Central memory CD4-positive, alpha-beta T cell (primary cell): ENCODE measurements at places on chromosomes 3 and 15.

DNA sequence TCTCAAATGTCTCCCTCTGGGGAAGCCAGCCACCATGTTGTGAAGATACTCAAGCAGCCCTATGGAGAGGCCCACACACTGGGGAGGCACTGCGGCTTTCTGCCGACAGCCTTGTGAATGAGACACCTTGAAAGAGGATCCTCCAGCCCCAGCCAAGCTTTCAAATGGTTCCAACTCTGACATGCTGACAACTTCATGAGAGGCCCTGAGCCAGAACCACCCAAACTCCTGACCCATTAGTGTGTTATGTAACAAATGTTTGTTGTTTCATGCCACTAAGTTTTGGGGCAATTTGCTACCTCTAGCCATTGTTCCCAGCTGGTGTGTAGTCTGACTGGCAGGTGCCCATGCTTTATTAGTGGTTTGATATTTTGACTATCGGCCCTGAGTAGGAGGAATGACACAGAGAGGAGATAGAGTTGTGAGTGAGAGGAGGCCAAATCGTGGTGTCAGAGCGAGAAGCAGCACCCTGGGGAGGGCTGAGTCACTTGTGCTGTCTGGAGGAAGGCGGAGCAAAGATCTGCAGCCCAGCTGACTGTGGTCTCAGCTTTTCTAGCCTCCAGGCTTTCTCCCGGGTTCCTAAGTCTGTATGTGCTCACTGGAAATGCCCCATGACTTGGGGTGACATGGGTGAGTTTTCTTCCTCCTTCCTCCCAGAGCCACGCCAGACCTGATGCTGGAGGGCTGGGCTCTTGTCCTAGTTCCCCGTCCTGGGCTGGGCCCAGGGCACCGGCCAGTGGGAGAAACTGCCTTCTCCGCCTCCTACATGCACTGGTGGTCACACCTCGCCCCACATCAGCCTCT, 56.7 kb upstream of the BLM start:
- DNase-seq: peak; percentile 34

GRCh38 chr3:110420158-110420641, 651.4 kb upstream of the NECTIN3 start:
- DNase-seq: no peak

- DNase-seq: no peak
These were observed 1002.8 kb upstream of the NR2F2 start for GRCh38 chr15:95327661-95328060.

DNA sequence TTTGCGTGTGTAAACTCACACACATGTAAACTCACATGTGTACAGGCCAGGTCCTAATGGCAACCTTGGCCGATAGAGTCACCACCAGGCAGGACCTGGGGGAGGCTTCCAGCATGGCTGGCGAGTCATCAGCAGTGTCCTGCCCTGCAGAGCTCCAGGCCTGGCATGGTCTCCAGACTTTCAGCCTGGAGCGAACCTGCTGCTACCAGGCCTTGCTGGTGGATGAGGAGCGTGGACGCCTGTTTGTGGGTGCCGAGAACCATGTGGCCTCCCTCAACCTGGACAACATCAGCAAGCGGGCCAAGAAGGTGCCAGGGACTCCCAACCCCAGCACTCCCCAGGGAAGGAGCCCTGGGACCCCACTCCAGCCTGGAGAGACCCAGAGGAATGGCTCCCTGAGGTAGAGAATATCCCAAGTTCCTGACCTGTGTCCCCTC, 1.0 kb downstream of the SEMA3B start:
- DNase-seq: no peak

GRCh38 chr15:72058585-72058984, 59.4 kb downstream of the MYO9A start:
- DNase-seq: no peak

DNA sequence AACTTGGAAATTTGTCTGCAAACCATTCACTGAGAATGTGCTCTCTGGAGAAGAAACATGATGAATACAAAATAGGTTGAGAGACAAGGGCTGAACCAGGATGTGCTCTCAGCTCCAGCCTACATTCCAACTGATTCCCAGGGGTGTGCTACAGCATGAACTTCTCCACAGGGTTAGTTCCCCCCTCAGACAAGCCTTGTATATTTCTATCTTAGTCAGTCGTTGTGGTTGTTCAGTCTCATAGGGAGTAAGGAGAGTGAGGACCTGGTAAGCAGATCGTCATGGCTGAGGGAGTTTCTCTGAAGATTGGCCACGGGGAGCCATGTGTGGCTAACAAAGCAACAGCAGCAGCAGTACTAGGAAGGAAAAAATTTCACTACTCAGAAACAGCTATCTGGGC, 919.7 kb upstream of the CADM2 start:
- DNase-seq: no peak

DNA sequence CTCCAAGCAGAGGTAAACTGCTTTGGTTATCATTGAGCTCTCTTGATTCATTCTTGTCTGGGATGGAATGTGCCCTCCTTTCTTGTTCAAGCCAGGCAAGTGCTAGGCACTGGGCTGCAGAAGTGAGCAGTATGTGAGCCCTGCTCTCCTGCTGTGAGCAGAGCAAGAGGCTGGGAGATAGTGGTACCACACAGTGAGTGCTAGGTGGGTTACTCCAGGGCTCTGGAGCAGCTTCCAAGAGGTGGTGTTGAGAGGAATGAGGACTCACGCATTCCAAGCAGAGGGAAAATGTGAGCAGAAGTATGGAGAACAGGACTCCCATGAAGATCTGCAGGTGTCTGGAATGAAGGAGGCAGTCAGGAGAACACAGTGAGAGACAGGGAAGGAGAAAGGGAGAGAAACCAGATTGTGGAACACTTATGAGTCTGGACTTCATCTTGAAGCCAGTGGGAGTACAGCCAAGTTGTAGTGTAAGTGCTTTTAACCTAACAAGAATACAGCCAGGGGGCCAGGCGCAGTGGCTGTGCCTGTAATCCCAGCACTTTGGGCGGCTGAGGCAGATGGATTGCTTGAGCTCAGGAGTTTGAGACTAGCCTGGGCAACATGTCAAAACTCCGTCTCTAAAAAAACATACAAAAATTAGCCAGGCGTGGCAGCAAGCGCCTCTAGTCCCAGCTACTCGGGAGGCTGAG, 199.9 kb upstream of the CTDSPL start:
- no peak for DNase-seq

- no peak for DNase-seq
These were observed 8.0 kb upstream of the LTK start for GRCh38 chr15:41521614-41522013.

DNA sequence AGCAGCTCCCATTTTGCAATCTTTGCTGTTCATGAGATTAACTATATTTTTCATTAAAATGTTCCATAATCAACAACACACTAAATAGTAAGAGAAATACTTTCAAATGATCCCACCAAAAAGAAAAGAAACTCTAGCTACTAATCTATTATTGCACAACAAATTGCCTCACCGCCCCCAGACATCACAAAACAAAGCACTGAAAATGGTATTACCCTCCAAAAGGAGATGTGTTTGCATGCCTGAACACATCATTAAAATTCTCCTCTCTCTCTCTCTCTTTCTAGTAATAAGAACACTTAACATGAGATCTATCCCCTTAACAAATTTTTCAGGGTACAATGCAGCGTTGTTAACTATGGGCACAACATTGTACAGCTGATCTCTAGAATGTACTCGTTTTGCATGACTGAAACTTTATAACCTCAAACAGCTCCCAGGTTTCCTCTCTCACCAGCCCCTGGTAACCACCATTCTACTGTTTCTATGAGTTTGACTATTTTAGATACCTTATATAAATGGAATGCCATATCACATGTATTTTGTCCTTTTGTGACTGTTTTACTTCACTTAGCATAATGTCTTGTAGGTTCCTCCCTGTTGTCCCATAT, 33.1 kb downstream of the WNT5A start:
- no peak for DNase-seq

GRCh38 chr15:69138963-69139362, 21.5 kb upstream of the GLCE start:
- DNase-seq: no peak

DNA sequence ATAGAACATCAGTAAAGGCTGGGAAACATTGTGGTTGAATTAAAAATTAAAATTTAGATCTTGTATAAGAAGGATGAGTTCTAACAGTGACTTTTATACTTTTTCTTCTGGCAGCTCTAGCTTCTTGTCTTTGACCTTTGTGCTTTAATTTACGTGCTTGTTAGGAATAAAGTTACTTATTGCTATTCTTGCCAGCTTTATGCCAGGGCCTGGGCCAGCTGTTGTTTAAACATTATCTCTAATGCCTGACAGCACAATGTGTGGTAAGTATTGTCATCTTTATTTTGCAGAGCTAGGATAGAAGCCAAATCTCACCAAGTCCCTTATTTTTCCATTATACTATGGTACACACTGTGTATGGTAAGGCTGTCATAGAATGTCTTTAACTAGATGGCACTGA, 766.7 kb upstream of the GOLIM4 start:
- no peak for DNase-seq

- DNase-seq: no peak
These were observed 38.0 kb upstream of the NR1I2 start for GRCh38 chr3:119743921-119744320.

- no peak for DNase-seq
These were observed 87.8 kb downstream of the C3orf70 start for GRCh38 chr3:185065059-185065458.

- no peak for DNase-seq
These were observed 2.2 kb downstream of the STRA6 start for GRCh38 chr15:74200412-74200815.

- no peak for DNase-seq
These were observed 378 bp upstream of the FEM1B start for GRCh38 chr15:68277131-68277602.

GRCh38 chr3:171229173-171229572, 202.7 kb upstream of the SLC2A2 start:
- no peak for DNase-seq

GRCh38 chr3:117011687-117012250, 302.2 kb downstream of the TUSC7 start:
- DNase-seq: no peak

DNA sequence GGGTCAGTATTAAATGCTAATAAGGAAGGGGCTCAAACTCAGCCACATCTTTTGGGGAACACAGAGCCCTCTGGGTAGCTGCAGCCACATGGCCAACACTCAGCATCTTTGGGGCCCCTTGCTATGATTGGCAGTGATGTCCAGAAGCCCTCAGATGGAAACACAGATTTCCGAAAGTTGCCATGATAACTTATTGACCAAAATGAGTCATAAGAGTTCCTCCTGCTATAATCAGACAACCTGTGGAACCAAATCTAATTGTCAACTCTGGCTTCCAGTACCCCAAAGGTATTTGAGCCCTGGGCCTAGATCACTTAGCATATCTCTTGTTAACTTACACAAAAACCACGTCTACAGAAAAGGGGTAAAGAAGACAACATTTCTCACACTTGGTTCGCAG, 392.2 kb downstream of the KCNH8 start:
- DNase-seq: no peak

- no peak for DNase-seq
These were observed 116.4 kb upstream of the HES1 start for GRCh38 chr3:194019398-194020165.

- no peak for DNase-seq
These were observed 241.5 kb downstream of the CLSTN2 start for GRCh38 chr3:140176526-140176925.

- no peak for DNase-seq
These were observed 575.4 kb downstream of the NAALADL2 start for GRCh38 chr3:175434561-175434960.

DNA sequence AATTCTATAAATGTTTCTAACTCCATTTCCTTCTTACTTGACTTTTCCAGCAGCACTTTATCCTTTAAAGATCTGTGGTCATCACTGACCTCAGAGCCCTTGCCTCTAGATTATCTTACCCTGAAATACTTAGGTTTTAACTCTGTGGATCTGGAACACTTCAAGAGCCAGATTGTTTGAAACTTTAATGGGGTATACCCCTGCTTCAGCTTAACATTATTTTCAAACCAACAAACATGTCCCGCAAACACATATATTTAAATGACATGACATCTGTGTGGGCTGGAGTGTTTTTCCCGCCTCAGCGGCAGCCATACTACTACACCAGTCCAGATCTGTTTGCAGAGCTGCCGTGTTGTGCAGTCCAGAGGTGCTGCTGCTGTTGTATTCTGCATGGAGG, 252.0 kb upstream of the TPM1 start:
- DNase-seq: no peak

GRCh38 chr3:159624616-159625015, 364.0 kb upstream of the IL12A start:
- DNase-seq: no peak

DNA sequence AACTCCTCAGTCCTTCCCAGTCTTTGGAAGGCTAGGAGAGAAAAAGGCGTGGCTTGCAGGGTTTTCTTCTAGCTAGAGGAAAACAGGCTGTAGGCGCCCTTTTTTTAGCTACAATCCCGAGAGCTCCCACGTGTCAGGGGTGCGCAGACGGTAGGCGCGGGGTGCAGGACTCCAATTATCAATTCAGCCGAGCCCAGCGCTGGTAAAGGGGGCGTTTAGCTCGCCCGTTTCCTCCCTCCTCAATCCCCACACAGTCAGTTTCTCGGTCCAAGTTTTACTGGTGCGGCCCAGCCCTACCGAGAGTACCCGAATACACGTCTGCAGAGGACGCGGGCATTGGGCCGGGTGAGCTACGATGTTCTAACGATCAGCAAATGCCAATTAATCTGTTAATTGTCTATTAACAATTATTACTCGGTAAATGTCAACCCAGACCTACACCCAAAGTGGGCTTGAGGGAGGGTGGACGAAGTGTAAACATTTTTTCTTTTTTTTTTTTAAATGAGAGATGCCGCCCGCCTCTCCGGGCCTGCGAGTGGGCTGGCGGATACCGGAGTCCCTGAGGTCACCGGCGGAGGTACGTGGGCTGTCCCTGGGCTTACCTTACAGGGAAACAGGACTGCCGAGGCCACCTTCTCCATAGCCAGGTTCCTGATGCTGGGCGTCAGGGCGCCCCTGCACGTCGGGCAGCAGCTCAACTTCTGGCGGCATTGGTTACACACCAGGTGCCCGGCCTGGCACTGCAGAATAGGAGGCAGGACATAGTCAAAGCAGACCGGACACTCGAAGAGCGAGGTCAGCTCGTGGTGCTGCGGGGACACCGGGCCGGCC, 923 bp downstream of the SIAH2 start:
- peak; percentile 16 for DNase-seq

DNA sequence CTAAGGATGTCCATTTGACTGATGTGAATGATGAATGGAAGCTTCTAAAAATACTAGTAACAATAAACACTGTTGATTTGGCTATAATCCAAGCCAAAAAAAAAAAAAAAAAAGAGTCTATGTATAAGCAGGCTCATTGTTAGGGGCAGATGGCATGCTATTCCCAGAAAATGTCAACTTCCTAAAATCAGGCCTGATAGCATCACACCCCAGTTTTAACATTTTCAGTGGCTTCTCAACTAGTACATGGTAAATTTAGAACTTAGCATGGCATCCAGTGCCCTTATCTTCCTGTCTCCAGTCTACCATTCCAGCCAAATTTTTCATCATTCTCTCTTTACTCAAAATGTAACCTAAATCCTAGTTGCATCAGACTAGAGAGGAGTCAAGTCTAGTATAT, 288.2 kb upstream of the ZNF385D start:
- no peak for DNase-seq

- peak; percentile 49 for DNase-seq
These were observed 1.8 kb downstream of the PSTPIP1 start for GRCh38 chr15:76996526-76997401.
